ENCODE measurements at places on chromosomes 16 and 17.

DNA sequence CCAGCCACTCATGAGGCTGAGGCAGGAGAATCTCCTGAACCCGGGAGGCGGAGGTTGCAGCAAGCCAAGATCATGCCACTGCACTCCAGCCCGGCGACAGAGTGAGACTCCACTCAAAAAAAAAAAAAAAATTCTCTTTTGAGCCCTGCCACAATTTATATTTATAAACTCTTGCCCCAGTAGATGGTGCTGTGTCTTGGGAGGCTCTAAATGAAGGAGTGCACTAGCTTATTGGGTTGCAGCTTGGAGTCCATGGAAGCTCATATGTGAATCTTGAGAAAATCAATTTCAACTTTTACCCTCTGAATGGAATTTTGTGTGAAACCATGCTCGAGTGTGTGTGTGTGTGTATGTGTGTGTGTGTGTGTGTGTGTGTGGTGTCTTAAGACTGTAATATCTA, 420.1 kb downstream of the HS3ST4 start:
- no peak for DNase-seq

- DNase-seq: peak; percentile 92
Observed at GRCh38 chr17:7483255-7484066, 705 bp upstream of the POLR2A start.

DNA sequence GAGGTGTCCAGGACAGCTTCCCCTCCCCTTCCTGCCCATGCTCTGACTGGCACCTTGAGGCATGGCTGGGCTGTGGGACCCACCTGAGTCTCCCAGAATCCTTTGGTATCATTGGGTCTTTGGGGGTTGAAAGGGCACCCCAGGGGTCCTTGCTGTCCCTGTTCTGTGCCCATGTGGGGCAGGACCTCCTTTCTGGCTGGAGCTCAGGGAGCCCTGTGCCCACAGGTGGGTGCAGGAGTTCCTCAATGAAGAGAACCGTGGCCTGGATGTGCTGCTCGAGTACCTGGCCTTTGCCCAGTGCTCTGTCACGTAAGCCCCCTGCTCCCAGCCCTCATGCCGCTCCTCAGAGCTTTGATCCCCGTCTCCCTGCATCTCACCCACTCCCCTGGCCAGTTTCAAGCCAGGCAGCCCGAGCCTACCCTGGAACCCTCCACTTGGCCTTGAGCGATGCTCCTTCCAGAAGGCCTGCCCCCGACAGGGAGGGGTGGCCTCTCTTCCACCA, 11.8 kb downstream of the FMNL1 start:
- DNase-seq: no peak

- DNase-seq: no peak
Observed at GRCh38 chr17:47707056-47707804, 13.3 kb downstream of the TBKBP1 start.

GRCh38 chr17:33229499-33229898, 63.6 kb downstream of the ASIC2 start:
- DNase-seq: no peak

DNA sequence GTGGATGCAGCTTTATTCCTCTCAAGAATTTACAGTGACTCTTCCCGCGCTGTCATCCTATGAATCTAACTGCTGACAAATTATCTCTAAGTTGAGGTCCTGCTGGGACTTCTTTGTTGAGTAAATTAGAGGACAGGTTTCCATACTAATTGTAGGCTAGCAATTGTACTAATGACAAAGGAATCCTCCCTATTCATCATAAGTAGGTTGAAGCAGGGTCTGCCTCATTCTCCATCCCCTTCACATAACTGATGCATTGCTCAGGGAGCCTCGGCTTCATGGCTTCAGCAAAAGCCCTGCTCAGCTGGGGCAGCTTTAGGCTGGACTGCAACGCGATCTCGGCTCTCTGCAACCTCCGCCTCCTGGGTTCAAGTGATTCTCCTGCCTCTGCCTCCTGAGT, 83.1 kb upstream of the IRX6 start:
- DNase-seq: no peak

- no peak for DNase-seq
Observed at GRCh38 chr16:57993897-57994296, 6.6 kb downstream of the ZNF319 start.

DNA sequence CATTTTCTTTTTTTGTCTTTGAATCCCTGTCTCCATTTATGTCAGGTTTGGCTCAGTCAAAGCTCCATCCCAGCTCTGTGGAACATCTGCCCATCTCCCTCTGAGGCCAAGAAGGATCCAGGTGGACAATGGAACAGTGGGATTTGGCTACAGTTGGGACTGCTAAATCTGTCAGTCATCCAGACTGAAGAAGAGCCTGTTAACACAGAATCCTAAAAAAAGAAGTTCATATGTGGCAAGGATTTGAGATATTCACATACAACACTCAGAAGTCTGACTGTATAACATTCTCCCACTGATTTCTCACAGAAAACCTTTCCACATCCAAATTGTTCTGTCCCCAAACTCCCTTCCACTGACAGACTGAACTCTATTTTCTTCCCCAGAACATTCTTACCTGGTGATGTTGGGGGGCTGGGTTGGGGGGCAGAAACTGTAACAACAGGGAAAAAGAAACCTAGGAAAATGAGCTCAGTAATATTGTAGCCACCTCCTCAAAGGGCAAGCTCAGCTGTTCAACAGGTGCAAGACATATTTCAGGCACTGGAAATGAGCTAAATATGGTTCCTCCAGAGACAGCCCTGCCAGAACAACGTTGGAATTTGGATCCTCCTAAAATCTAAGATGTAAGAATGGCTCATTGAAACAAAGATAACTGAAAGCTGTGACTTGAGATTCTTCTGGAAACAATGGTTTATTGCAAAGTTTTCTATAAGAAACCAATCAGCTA, 301.5 kb upstream of the CDH5 start:
- DNase-seq: no peak

DNA sequence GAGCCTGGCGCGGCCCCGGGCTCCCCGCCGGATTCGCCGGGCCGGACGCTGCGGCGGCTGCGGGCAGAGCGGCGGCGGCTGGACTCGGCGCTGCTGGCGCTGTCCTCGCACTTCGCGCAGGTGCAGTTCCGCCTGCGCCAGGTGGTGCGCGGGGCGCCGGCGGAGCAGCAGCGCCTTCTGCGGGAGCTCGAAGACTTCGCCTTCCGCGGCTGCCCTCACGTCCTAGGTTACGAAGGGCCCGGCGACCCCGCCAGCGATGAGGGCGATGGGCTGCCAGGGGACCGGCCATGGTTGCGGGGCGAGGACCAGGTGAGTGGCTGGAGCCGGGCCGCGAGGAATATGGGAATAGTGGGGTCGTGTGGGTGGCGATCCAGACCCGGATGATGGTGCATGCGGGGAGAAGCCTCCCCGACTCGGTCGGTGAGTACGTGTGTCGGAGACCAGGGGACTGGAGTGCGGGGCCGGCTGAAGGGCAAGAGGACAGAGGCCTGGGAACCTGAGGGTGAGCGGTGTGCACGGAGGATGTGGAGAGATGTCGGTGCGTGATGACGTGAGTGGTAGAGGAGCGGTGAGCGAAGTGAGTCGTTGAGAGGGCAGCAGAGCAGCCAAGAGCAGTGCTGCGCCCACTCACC, 517 bp downstream of the RUNDC1 start:
- DNase-seq: peak; percentile 40

GRCh38 chr17:4719684-4720221, 9.3 kb downstream of the ARRB2 start:
- DNase-seq: no peak

- no peak for DNase-seq
Observed at GRCh38 chr16:85929259-85929721, 30.3 kb downstream of the IRF8 start.
